WTC11 (cell line): ENCODE measurements at places on chromosomes 11 and 22.

DNA sequence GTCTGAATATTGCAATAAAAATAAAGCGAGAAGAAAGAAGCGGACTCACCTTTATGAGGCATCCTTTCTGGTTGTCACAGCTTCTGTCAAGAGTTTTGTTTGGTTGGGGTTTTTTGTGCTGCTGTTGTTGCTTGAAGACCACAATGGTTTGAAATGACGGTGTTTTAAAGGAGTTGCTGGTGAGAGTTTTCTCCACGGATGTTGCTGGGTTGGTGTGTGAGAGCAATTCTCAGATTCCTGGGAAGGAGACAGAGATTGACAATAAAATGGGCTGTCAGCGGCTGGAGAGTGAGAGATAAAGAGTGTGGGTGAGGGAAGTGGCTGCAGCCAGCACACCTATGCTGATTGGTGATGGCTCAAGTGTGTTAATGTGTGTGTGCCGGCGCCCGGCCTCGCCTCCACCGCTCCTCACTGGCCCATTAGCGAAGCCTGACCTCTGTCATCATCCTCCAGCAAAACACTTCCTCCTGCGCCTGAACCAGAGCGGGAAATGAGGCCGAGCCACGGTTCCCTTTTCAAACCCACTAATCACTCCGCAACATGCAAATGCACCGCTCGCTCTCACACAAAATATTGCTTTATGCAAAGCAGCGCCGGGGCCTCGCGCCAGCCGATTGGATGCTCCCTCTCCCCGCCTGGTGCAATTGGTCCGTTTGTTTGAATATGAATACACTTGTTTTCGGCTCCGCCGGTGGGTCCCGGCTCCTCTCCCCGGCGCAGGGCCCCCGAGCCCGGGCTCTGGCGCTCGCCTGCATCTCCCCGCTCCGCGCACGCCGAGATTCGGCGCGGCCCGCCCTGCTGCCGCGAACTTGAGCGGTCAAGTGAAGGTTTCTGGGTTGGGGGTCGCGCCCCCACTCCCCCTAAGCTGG is at the start of gene PAX6:
TSS of gene PAX6 (minus strand) at position 544 of the 869 bp plus-strand sequence. CDS start 4,911 bp downstream, outside the sequence.
- DNase-seq = peak; percentile 75

DNA sequence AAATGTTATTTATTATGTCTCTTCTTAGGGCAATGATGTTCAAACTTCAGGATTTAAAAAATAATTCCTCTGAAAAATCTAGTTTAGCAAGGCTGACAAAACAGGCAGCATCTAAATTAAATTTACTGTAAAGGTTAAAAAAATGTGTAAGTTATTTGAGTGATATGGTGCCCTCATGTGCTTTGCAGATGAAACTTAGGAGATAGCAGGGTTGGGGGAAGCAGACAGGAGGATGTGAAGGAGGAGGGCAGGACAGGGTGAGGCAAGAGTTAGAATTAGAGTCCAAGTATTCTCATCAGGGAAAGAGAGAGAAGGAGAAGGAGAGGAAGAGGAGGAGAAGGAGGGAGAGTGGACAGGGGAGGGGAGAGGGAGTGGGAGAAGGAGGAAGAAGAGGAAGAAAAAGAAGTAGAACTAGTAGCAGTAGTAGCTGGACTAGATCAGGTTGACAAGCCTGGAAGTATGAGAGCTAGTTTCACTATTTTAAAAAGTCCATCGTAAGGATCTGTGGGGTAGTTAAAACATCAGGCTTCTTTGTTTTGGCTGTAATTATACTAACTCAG is 141.2 kb upstream of the SESN3 start:
- no peak for DNase-seq

- no peak for DNase-seq
Measured at GRCh38 chr22:45516163-45516562, 13.5 kb downstream of the FBLN1 start.

DNA sequence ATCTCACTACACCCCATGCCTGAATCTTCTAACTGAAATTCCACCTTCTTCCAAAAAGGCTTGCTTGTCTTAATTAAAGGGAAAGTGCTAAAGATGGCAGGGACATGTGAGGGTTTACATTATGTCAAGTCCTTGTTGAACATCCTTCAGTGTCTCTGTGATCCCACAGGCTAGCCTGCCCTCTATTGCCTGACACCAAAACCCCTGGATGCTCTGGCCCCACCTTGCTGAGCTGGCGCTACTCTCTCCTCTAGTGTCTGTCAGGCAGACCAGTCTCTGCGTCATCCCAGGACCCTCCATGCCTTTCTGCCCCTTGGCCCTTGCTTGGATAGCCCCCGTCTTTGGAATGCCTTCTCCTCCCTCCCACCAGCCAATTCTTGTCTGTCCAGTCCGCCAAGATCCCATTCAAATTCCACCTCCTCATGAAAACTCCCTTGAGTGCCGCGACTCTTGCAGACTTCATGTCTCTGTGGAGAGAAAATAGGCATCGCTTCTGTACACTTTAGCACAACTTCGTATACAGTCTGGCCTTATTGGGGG is 69.3 kb downstream of the PKNOX2 start:
- DNase-seq = no peak

DNA sequence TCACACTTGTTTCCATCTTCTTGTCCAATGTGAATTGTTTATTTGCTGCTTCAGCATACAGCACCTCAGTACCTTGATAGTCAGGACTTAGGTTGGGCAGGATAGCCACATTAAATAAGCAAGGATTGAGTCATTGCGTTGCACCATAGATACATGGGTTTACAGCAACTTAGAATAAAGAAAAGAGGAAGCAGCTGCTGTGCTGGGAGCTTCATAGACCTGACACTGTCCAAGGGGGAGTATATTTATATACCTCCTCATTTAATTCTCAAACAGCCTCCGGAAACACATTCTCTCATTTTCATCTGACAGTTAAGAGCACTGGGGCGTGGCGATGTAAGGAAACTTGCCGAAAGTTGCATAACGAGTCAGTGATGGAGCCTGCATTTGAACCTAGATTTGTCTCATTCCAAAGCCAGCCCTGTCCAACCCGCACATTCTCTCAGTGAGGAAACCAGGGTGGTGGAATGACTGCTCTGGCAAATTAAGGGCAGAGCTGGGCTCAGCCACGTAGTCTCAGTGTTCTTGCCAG is 42.2 kb downstream of the UBASH3B start:
- no peak for DNase-seq

- DNase-seq = no peak
Measured at GRCh38 chr11:122601141-122602125, 54.1 kb upstream of the UBASH3B start.

DNA sequence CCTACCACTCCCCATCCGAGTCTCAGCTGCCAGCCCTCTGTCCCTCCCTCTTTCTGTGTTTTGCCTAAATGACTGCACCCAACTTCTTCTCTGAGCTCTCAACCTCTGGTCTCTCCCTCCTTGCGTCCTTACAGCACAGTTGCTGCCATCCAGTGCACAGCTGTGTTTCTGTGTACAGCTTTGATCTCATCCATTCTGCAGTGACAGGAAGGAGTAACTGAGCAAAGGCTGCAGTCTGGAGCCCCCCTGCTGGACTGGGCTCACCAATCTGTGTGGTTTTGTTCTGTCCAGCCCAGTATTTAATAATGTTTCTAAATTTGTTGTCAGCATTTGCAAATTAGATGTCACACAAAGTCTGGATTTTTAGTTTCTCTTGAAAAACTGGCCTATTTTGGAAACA is 43.8 kb downstream of the PRR5L start:
- DNase-seq = no peak

DNA sequence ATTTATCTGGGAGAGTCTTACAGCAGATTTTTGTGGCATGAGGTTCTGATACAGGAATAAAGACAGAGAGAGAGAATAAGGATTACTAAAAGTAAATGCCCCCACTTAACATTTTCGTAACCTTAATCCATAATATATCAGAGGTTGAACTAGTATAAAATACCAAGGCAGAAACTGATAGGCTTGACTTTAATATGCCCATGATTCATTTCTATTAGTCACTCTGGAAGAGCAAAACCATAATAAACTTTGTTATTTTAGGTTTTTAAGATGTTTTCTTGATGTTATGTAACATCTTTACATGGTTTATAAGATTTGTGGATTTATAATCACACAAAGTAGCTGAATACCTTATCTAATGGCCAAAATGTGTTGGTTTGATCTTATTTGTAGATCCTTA is 19.1 kb downstream of the GUCY1A2 start:
- no peak for DNase-seq

GRCh38 chr22:17013396-17014100 is 5.5 kb upstream of the GAB4 start:
- DNase-seq = no peak

DNA sequence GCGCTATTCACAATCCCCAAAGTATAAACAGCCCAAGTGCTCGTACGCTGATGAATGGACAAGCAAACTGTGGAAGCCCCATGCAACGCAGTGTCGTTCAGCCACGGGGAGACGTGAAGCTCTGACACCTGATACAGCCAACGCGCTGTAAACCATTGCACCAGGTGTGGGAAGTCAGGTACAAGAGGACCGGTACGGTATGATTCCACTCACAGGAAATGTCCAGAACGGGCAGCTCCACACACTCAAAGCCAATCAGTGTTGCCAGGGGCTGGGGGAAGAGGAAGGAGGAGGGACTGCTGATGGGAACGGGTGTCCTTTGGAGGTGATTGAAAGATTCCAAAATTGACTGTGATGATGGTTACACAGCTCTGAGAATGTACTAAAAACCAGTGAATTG is 64.5 kb downstream of the BRD1 start:
- DNase-seq = no peak

DNA sequence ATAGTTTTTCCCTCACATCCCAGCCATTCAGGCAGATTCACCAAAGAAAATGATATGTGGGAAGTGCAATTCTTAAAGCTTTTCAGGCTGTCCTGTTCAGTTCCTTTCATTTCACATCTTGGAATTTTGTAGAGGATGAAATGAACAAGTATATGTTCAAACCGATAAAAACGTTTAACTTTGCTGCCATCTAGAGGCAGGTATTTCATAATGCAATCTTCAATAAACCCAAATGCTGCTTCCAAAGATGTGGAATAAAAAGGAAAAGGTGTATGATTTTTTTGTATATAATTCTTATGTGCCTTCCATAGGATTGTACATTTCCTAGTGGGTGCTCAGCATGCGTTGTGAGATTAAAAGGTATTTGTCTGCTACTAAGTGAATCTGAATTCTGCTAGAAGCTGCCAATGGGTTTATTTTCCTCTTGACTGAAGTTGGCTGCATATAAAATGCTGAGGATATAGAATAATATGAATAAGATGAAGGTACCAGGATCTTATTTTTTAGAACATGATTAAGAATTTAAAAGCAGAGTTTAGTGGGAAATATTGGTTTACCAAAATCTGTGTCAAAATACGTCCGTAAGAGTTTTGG is 199.3 kb downstream of the PGR start:
- DNase-seq = no peak

DNA sequence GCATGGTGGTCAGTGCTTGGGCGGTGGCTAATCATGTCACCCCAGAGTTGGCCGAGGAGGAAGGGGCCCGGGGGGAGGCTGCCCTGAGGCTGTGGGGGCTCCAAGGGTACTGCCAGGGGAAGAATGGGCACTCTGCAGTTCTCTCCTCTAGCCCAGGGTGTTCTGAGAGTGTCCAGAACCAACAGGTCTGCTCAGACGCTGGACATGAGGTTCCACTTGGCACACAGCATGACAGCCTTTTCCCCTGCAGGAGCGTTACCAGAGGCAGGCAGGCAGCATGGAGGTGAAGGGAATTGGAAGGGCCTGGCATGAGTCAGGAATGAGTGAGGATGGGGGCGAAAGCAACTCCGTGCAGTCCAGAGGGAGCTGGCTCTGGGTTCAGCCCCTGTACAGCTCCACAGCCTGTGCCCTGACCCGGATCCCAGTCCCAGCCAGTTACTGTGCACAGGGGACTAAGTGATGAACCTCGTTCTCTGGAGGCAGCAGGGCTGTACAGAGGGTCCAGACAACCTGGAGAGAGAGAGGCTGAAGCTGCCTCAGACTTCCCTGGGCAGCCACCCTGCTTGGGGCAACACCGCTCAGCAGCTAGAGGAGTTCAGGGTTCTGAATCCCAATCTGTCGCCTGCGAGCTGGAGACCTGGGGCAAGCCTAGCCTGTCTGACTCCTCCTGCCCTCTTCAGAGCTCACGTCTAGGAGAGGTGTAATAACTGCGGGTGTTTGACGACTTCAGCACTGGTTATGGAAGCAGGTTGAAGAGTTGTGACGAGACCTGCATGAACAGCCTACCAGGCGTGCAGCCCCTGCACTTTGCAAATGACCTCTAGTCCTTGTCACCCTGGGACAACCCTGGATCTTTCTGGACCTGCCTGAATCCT is 14.7 kb upstream of the TUB start:
- no peak for DNase-seq

- DNase-seq = no peak
Measured at GRCh38 chr11:115874843-115875242, 370.6 kb upstream of the CADM1 start.

- DNase-seq = no peak
Measured at GRCh38 chr11:105244160-105244825, 104.7 kb upstream of the CARD18 start.

- no peak for DNase-seq
Measured at GRCh38 chr22:50027639-50028537, 15.3 kb upstream of the IL17REL start.

DNA sequence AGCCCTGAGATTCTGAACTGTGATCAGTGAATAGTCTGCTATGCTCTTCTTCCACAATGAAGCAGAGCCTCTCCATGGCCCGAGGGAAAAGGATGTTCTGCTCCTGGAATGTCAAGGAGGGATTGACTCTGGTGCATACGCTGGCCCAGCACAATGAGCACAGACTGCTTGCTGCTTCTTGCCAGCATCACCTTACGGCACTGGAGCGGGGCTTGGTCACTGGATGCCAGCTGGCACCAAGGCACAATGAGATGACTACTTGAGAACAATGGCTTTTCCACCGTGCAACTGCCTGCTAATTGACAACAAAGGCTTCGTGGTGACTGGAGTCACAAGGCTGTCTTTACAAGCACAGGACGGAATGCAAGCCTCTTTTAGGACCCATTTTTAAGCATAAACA is 139.2 kb downstream of the DSCAML1 start:
- no peak for DNase-seq

GRCh38 chr11:61617515-61617914 is 36.6 kb upstream of the SYT7 start:
- no peak for DNase-seq

DNA sequence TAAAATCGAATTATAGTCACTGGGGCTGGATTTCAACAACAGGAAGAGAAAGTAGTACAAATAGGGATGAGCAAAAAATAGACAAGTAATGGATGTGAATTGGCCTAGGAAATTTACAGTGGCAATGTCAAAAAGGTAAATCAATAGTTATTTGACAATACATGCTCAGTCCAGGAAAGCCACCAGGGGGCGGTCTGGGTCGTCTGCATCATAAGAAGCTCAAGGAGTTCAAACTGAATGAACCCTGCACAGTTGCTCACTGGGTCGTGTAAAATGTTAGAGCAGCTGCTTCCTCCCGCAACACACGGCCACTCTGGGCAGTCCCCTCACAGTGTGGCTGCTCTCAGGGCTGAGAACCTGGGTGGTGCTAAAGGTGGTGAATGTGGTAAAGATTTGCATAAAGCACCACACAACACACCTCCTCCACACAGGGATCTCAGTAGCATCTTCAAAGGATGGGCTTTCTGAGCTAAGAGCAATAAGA is 85.9 kb downstream of the ZNF280B start:
- peak; percentile 82 for DNase-seq

GRCh38 chr11:45234306-45235006 is 51.7 kb downstream of the SYT13 start:
- DNase-seq = no peak

- DNase-seq = no peak
Measured at GRCh38 chr11:34160049-34160721, 54.8 kb downstream of the NAT10 start.

GRCh38 chr11:132638423-132638822 is 893.9 kb downstream of the OPCML start:
- no peak for DNase-seq

GRCh38 chr11:68463714-68464113 is 3.2 kb downstream of the PPP6R3 start:
- no peak for DNase-seq
